ENCODE measurements at places on chromosomes 6 and 20.

- DNase-seq = no peak
Measured at GRCh38 chr20:51388756-51389542, 153.6 kb downstream of the NFATC2 start.

- DNase-seq = no peak
Measured at GRCh38 chr6:141685416-141685815, 447.3 kb upstream of the GJE1 start.

- DNase-seq = no peak
Measured at GRCh38 chr20:32885185-32885584, 26.5 kb downstream of the EFCAB8 start.

GRCh38 chr6:43184268-43184985, 2.4 kb downstream of the CUL9 start:
- no peak for DNase-seq

DNA sequence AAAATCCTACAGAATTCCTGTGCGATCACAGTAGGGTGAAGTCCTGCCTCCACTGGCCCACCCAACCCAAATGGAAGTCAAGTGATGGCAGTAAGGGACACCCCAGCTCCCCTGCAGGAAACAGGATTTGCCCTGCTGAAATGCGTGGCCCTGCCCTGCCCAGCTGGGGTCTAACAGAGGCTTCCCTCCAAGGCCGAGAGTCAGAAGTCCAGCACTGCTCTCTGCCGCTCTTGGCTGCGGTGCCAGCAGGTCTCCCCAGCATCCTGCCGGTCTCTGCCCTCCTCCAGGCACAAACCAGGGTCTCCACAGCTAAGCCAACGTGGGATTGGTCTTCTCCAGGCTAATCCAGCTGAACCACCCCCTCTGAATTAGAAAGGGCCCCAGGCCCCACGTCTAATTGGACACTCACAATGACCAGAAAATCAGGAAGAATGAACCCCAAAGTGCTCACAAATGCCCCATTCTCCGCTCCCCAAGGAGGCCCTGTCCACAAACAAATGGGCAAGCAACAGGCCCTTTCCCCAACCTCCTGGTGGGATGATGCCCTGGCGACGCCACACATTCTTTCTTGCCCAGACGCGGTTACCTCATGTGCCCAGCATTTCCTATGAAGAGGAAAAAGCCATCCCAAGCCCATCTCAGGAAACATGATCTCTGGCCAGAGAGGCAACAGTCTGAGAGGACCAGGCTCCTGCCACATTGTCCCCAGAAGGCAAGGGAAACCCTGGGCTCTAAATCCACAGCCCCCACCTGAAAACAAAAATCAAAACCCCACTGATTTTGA, 117.2 kb downstream of the BANF2 start:
- DNase-seq = no peak

- no peak for DNase-seq
Measured at GRCh38 chr6:164455835-164456234, 853.6 kb downstream of the C6orf118 start.

DNA sequence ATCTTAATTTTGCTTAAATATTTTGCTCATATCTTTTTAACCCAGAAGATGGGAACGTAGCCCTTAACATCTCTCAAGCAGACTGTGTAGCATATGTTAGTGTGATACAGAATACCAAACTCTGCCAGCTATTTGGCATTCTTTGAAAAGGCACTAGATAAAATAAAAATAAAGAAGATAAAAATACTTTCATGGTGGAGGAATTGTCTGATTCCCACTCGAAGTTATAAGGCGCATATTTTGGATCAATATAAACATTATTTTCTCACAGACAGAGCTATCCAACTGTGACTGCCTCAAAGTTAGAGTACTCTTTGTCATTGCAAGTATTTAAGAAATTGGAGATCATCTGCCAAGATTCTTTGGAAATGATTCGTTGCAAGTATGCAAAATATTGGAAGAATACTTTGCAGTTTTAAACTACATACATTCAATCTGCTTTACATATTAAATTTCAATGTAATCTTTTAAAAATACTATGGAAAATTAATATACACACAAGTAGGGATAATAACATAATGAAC, 10.8 kb upstream of the EEF1E1 start:
- DNase-seq = no peak

GRCh38 chr6:130574146-130574545, 208.3 kb downstream of the TMEM200A start:
- no peak for DNase-seq

DNA sequence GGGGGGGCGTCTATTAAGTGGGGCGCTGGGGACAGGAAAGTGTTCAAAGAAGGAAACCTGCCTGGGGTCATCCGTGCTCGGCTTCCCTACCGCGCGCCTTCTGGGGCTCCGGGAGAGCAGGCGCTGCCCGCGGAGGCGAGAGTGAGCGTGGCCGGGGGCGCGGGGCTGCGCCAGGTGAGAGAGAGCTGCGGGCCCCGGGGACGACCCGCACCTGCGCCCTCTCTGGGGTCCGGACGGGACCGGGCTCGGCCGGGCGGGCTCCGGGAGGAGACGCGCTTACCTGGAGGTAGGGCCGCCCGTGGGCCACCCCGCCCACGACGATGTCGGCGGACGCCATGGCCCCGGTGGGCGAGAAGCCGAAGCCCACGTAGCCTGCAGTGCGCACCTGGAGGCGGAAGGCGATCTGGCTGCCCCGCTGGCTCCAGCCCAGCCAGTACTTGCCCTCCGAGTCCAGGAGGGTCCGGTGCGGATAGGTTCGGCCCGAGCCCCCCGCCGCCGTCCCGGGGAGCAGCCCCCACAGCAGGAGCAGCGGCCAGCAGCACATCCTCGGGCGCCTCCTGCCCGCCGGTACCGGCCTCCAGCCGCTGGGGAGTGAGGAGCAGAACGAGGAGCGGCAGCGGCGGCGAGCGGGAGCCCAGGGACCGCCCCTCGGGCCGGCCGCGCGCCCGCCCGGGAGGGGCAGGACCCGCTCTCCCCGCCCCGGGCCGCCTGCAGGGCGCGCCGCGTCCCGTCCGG, at the start of gene MOXD1:
TSS of gene MOXD1 (minus strand) at position 593 of the 735 bp plus-strand sequence. CDS start at position 544, 49 bp downstream.
- DNase-seq = no peak

GRCh38 chr6:130113201-130113710, 94.9 kb downstream of the L3MBTL3 start:
- no peak for DNase-seq

All from stimulated activated CD4-positive, alpha-beta T cell treated with anti-CD3 and anti-CD28 coated beads, Interleukin-12 subunit alpha, Interleukin-12 subunit beta, amount 100 ng/mL, for 24 hours (primary cell).